ENCODE measurements at places on chromosomes 5 and 9.

GRCh38 chr5:79464695-79465332 lies 49.1 kb downstream of the HOMER1 start:
- no peak for DNase-seq

DNA sequence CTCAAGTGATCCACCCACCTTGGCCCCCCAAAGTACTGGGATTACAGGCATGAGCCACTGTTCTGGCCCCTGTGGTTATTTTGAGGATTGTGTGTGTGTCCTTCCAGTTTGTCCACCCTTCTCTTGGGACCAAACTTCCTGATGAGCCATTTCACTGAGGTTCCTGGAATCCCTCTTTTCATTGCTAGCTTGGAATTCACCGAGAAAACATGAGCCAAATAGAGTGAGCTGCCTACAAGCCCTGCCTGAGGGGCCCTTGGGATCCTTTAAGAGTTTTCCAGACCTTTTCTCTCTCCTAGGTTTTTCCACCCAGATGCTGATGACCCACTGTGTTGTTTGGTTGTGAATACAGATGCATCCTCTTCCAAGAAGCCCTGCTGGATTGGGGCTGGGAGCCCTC lies 13.2 kb upstream of the KIF12 start:
- no peak for DNase-seq

DNA sequence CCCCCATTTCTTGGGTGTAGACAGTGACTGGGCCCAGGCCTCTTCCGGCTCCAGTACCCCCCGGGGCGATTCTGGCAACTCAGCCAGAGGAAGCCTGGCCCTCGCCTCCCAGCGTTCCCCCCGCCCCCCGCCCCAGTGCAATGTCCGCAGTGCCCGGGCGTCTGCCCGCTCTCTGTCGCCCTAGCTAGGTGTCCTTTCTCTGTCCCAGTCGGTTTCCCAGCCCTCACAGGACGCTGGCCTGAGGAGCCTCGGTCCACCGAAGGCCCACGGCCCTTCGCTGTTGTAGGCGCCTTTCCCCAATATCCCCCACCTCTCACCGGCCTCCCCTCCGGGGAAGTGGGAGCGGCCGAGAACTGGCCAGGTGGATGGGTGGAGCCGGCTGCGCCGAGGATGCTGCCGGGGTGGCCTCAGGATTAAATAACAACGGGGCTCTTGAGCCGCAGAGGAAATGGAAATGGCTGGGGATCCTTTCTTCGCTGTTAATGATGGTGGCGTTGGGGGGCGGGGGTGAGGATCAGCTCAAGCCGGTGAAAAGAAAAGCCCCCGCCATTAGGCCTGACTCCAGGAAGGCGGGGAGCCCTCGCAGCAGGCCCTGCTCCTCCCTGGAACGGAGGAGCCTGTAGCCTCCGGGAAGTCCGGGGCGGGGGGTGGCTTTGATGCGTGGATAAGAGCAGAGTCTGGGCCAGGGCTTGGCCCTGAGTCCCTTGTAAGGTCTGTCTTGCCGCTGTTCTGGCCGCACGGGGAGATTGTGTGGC lies 1.1 kb upstream of the SPRY4 start:
- DNase-seq = no peak

- DNase-seq = no peak
Observed at GRCh38 chr9:130495067-130495466, 50.3 kb downstream of the ASS1 start.

DNA sequence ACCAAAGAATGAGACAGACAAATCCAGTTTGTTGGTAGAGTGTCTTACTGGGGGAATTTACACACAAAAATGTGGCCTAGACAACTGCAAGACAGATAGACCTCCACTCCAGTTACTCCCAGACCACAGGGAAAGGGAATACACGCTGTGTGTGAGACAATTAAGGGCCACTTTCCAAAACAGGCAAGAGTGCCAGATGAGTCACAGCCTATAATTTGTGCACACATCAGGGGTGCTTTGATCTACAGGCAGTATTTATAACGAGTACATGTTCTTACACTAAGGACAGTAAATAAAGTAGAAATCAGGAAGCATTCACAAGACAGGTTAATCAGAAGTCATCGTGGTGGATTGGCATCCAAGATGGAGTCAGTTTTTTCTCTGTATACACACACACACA lies 114.8 kb downstream of the ZNF622 start:
- DNase-seq = no peak

DNA sequence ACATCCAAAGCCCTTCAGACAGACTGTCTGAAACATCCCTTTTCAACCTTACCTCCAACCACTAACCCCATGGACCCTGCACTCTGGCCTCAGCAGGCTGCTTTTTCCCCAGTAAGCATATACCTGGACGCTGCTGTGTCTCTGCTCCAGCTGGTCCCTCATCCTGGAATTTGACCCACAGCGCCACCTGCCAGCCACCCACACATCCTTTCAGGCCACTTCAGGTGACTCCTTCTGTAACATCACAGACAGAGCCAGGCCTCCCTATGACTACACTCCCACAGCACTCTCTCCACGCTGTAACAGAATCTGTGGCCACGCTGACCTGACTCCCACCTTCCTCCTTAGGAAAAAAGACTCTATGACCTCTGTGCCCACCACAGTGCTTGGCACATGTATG lies 3.4 kb downstream of the MGAT1 start:
- no peak for DNase-seq

DNA sequence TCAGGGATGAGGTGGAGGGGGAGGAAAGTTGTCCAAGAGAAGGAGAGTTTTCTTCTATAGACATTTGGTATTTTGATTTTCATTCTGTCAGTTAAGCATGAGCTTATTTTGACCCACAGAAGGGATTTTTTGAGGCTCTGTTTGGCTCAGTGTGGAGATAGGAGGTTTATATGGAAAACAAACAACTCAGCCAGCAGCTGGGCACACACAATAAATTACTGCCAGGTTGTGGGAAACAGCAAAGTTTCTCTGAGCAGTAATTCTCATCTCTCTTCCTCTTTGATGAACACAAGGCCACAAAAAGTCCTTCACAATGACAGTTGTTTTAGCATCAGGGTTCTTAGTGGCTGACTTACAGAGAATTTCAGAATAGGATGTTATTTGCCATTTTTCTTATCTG lies 486.1 kb downstream of the KDM4C start:
- no peak for DNase-seq

DNA sequence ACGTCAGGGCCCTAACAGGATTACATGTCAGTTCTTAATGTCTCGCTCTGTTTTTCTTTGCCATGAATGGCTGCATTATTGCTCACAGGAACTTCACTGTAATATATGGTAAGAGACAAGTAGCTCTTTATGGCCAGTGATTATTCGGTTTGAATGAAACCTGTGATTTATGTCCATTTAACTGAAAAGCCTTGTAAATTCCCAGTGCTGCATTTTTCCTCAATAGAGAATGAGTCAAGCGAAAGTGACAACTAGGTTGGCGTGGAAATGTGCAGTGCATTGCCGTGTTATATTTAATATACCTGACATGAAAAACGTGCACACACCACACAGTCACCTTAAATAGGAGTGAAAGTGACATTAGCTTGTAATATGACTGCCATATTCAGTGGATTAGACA lies 163.1 kb downstream of the PBX3 start:
- no peak for DNase-seq

DNA sequence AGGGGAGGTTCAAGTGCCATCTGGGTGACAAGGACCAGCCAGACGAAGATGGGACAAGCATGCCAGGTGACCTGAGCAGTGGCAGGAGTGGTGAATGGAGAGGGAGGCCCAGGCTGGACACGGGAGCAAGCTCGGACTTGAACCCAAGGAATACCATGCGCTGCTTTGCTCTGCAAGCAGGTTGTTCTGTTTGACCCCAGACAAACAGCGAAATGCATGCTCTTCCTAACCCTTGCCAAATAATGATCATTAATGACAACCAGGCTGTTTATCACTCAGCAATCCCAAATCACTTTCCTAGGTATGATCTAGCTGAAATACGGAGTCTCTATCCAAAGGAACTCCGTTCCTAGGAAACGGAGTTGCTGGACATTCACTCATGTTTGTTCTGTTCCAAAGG lies 77.4 kb downstream of the PTPDC1 start:
- no peak for DNase-seq

DNA sequence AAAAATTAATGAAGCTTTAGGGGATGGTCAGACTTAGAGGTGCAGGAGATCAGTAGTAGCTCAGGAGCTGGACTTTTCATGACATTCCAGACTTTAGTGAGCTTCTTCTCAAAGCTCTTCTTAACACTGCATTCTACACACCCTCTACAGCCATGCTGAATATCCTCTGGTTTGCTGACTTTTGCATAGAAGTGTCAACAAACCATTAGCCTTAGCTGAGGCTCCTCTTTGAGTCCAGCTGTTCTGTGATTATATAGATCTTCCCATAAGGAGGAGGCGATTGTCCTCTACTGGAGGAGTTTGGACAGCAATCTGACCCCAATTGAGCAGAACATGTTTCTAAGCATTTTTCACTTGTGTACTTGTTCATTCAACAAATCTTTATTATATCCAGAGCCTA lies 75.0 kb upstream of the RUSC2 start:
- no peak for DNase-seq

GRCh38 chr5:37888476-37888875 lies 48.6 kb upstream of the GDNF start:
- DNase-seq = no peak

- DNase-seq = no peak
Observed at GRCh38 chr9:38181866-38182265, 112.8 kb upstream of the SHB start.

DNA sequence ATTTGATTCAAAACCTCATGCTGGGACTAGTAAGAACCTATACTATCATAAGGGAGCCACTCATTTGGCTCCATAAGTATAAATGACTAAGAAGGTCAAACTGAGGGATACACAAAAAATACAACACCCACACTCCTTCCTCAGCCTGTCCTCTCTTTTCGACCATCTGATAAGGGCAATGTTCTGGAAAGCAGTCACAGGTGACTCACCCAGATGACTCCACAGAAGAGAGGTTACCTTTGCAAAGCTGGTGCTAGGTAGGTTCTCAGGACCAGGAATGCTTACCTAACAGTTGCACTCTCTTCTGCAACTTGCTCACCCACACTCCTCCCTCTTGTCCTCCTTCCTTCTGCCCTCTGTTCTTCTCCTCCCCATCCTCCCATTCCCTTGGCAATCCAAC lies 32.9 kb downstream of the LHFPL2 start:
- no peak for DNase-seq

GRCh38 chr9:86983620-86984259 lies 36.4 kb upstream of the GAS1 start:
- DNase-seq = no peak

DNA sequence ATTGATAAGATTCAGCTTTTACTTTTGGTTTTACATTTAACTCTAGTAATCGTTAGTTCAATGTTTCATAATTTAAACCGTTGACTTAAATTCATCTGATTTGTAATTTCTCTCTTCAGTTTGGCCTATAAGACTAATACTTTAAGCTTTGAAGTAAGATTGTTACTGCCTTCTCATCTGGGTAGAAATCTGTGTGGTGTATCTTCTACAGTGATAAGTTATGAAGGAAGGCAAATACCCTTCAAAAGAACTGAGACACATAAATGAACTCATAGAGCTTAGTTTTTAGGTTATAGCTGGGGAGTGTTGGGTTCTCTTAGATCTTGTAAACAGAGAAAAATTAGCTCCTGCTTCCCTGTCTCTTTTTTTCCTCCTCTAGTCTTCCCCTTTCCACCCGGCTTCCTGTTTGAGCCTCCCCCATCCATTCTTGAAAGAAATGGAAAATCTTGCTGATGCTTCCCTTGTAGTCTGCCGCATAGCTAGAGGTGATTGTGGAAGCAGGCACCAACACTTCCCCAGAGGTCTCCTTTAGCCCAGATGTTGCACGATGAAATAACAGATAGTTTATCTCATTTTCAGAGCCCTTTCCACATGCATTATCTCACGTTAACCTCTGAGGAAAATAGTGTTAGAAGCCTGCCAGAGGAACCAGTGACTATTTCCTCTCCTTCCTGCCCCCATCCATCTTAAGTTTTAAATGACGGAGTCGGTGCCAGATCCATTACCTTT lies 2.0 kb upstream of the F2RL2 start:
- no peak for DNase-seq

DNA sequence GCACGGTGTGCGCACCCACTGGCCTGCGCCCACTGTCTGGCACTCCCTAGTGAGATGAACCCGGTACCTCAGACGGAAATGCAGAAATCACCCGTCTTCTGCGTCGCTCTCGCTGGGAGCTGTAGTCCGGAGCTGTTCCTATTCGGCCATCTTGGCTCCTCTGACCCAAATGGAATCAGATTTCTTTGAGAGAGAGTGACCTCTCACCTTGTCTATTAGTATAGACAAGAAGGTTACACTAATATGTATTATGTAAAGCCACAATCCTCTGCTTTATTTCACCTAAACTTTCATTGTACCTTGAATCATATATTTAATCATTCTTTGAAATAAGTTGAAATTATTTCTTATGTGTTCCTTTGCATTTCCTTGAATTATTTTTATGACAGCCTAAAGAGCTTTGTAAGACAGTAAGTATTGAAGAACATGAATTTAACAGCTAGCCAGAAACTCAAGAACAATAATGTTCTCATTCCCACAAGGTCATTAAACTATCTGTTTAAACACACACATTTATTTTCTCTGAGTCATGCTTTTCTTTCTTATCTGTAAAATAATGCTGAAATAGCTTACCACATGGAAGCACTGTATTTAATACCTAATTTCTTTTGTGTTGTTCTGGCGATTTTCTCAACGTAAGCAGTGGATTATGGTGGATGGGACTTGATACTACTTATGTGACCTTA lies 91.8 kb upstream of the DMRTA1 start:
- no peak for DNase-seq

- DNase-seq = no peak
Observed at GRCh38 chr5:163363389-163363788, 74.0 kb upstream of the CCNG1 start.

- DNase-seq = no peak
Observed at GRCh38 chr5:95005811-95006210, 279.1 kb downstream of the MCTP1 start.

DNA sequence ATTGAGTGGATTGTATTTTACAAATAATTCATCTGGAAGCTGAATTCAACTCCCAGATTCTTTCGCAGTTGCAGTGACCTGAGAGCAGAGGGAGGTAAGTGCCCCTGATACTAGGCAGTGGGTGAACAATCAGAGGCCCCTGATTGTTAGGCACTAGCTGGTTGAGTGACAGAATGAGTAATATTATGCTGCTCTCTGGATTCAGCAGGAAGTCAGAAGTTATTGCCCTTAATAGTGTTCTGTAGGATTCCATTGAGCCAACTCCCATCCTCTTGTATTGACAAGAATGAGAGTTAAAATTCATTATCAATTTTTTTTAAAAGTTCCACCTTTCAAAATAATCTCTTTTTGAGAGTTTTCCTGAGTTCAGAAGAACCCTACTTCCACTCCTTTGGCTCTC lies 301.2 kb downstream of the DTWD2 start:
- DNase-seq = no peak
